Activated naive CD4-positive, alpha-beta T cell treated with anti-CD3 and anti-CD28 coated beads, Interleukin-2, amount 10 ng/mL, durations not matched to agents 5 hours and 36 hours (primary cell): ENCODE measurements at places on chromosomes 16 and 17. TPM values are rescaled to one million over a fixed set of nuclear protein-coding genes. Genes with fewer than 3 reads are reported as not detected.

The CCDC200 gene
- not detected for total RNA-seq

The SPATA32 gene
- 0.18 TPM for total RNA-seq

The CES4A gene
- 61.9 TPM for total RNA-seq

The HBA1 gene
- not detected for total RNA-seq

The FSCN2 gene
- total RNA-seq = 0.60 TPM

The ARRB2 gene
- 339 TPM for total RNA-seq

The B4GALNT2 gene
- total RNA-seq = 0.03 TPM

The CCL16 gene
- not detected for total RNA-seq

The KRT14 gene
- not detected for total RNA-seq

The TCAP gene
- 1.7 TPM for total RNA-seq

The KRTAP17-1 gene
- not detected for total RNA-seq

The TOP2A gene
- total RNA-seq = 372 TPM

The SLC26A11 gene
- 7.6 TPM for total RNA-seq

The HSPB9 gene
- total RNA-seq = not detected

The CLCN7 gene
- total RNA-seq = 66.5 TPM

The METTL2A gene
- total RNA-seq = 18.2 TPM

The CTRB2 gene
- not detected for total RNA-seq

The CRLF3 gene
- total RNA-seq = 87.0 TPM

The BTBD17 gene
- not detected for total RNA-seq

The TMEM208 gene
- 32.1 TPM for total RNA-seq

The FOXF1 gene
- not detected for total RNA-seq

The NOD2 gene
- 1.5 TPM for total RNA-seq

The DOC2A gene
- total RNA-seq = not detected

The KAT8 gene
- total RNA-seq = 61.5 TPM

The NOG gene
- 1.6 TPM for total RNA-seq

The DNAH3 gene
- not detected for total RNA-seq

The HCRT gene
- total RNA-seq = not detected

The MSLN gene
- total RNA-seq = not detected

The CD300LB gene
- not detected for total RNA-seq

The ABCA9 gene
- total RNA-seq = not detected

The ELMO3 gene
- total RNA-seq = 6.2 TPM

The PVALEF gene
- not detected for total RNA-seq

The ZNF385C gene
- total RNA-seq = not detected

The TMEM106A gene
- total RNA-seq = 15.1 TPM

The NOS2 gene
- 0.05 TPM for total RNA-seq

The TRPV3 gene
- not detected for total RNA-seq

The HOXB4 gene
- 4.7 TPM for total RNA-seq

The SLC5A10 gene
- not detected for total RNA-seq

The ASPA gene
- not detected for total RNA-seq

The PROCA1 gene
- 7.3 TPM for total RNA-seq

The TNRC6C gene
- total RNA-seq = 42.1 TPM

The GPR179 gene
- total RNA-seq = not detected

The SLC12A3 gene
- total RNA-seq = not detected

The RSAD1 gene
- total RNA-seq = 29.7 TPM
